Activated CD4-positive, alpha-beta T cell treated with anti-CD3 and anti-CD28 coated beads for 4 hours (primary cell): ENCODE measurements at places on chromosomes 16 and 17.

GRCh38 chr17:49899191-49899485 lies 51.3 kb upstream of the TAC4 start:
- DNase-seq, result no peak

DNA sequence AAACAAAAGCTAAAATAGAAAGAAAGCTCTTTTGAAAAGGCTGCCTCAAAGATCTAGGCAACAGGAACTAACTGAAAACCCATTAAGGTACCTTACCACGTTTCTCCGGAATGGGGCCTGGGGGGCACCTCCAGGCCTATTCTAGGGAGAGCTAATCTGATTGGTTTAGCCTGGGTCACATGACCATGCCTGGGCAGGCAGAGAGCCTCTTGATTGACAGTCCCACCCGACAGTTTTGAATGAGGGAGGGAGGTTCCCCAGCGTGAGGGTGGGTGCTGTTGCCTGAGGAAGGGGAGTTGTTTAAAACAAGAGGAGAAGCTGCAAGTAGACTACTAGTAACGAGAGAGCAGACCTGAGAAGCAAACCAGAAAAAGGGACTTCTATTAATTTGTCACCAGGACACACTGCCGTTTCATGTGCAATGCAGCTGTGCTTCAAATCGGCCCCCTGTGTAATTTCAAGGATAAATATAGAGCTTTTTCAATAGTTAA lies 143.4 kb upstream of the HS3ST2 start:
- DNase-seq, result no peak

GRCh38 chr16:88588754-88589153 lies 18.6 kb downstream of the ZC3H18 start:
- no peak for DNase-seq

DNA sequence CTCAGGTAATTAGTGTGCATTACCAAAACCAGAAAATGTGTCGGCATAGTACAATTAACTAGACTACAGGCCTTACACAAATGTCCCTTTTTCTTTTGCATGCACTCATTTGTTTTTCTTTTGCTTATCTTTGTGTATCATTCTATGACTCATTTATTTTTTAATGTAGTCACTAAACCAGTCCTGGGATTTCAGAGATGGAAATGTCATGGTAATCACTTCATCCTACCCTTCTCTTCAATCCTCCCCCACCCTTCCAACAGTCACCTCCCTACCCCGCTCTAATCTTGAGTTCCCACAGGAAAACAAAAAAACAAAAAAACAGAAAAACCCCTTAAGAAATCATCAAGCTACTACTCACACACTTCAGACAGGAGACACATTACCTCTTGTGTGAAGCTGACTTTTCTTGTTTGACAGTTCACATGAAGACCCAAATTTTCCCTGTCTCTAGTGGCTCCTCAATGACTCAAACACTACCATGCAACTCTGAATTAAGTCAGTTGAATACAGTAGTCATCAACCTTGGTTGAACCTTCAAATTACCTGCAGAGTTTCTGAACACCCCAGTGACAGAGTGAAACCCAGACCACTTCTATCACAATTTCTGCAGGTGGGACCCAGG lies 242.4 kb upstream of the SALL1 start:
- no peak for DNase-seq

DNA sequence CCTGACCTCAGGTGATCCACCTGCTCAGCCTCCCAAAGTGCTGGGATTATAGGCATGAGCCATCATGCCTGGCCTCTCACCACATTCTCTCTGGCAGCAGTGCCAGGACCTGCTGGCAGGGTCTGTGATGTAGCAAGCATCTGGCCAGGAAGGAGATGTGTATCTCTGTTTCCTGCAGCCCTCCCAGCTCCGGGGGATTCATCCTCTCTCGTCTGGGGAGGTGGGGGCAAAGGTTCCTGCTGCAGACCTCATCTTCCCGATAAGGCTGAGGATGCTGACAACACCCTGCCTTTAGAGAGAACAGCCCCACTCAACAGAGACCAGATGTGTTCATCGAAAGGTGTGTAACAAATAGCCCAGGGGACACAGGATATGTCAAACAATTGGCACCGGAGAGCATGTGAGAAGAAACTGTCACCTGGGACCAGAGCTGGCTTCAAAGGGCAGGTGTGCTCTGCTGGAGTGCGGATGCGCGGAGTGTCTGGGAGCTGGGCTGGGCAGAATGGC lies 54.8 kb upstream of the SEC14L1 start:
- no peak for DNase-seq

GRCh38 chr17:67487506-67487905 lies 110.4 kb downstream of the PITPNC1 start:
- no peak for DNase-seq

GRCh38 chr17:70786081-70786480 lies 616.7 kb downstream of the KCNJ2 start:
- DNase-seq, result no peak

DNA sequence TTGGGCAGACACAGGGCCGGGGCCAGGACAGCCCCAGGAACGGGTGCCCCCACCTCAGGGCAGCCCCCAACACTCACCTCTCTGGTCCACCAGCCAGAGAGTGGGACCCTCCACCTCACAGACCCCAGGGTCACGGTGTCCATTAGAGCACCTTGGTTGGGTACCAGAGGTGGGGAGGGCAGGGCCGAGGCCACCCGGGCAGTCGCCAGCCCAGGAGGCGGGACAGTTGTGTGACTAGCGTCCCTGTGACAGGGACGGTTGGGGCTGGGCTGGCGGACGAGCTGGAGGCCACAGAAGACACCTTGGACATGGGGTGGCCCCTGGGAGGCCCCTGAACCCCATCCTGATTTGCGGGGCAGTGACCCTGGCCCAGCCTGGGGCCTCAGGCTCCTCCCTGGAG lies 11.7 kb upstream of the C1QTNF8 start:
- DNase-seq, result no peak

DNA sequence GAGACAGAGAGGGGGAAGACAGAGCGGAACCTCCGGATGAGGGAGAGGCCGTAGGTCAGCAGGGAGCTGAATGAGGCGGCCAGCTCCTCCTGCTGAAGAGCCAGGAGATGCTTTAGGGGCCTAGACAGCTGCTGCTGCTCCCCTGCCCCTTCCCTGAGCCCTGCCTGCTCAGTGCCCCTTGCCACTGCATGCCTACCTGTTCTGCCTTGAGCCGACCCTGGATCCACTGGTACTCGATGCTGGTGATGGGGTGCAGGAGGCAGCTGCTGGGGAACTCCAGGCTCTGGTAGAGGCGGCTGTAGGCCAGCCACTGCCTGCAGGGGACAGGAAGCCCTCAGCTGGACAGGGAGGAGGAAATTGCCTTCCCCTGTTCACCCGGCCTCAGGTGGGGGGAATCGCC lies 7.6 kb downstream of the UNC13D start:
- DNase-seq, result no peak

GRCh38 chr16:88596483-88596882 lies 26.3 kb downstream of the ZC3H18 start:
- DNase-seq, result no peak

DNA sequence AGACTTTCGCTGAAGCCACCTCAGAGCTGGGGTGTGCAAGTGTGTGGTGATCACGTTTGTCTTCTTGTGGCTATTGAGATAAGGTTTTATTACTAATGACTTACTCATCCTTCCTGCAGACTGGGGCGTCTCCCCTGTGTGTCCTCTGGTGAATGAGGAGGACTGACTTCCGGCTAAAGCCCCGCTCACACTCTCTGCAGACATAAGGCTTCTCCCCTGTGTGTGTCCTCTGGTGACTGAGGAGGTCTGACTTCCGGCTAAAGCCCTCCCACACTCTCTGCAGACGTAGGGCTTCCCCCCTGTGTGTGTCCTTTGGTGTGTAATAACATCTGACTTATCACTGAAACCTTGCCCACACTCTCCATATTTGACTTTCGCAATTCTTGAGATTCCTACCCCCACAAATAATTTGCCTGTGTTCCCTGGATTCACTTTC lies 19.4 kb downstream of the PRDM7 start:
- no peak for DNase-seq

DNA sequence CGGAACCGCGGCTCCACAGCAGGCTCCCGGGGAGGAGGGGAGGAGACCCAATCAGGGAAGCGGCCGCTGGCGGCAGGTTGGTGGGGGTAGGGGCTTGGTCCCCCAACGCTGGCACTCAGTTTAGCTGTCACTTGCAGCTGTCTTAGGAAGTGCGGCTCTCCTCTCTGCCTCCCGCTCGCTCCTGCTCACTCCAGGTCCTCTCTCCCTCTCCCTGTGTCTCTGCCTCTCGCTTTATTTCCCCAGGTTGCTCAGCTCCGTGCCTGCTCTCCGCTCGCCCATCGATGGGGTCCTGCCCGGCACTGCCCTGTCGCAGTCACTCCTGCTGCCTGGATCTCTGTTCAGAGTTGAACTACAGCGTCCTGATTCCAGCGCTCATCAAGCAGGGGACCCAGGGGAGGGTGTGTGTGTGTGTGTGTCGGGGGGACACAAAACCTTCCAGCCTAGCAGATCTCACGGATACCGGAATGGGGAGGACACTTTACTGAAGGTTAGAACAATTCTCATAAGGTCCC lies 145.6 kb downstream of the ENGASE start:
- no peak for DNase-seq

- DNase-seq, result no peak
These were observed 49.1 kb upstream of the SLC25A19 start for GRCh38 chr17:75338335-75338734.

GRCh38 chr16:27298132-27298531 lies 15.6 kb upstream of the IL4R start:
- no peak for DNase-seq

DNA sequence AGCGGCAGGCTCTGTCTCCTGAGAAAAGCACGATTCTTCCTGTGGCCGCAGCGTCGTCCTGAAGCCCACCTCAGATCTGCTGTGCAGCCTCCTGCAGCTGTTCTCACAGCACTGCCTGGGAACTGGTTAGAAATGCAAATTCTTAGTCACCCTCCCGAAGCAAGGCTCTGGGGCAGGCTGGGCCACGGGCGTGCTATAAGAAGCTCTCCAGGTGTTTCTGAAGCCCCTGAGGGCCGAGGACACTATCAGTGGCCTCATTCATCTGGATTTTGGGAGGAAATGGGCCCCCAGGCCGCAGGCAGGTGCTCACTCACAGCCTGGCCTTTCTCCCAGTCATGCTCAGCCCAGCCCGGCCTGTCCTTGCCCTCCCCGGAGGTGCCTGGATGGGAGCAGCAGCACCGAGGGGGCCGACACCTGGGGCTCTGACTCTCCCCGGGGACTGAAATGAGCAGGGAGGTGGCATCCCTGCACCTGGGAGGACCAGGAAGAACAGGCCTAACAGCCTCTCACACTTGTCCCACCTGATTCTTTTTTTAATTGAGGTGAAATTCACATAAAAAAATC lies 10.4 kb upstream of the NLRC3 start:
- no peak for DNase-seq

- no peak for DNase-seq
These were observed 28.6 kb downstream of the PKD1L3 start for GRCh38 chr16:71971571-71971970.

DNA sequence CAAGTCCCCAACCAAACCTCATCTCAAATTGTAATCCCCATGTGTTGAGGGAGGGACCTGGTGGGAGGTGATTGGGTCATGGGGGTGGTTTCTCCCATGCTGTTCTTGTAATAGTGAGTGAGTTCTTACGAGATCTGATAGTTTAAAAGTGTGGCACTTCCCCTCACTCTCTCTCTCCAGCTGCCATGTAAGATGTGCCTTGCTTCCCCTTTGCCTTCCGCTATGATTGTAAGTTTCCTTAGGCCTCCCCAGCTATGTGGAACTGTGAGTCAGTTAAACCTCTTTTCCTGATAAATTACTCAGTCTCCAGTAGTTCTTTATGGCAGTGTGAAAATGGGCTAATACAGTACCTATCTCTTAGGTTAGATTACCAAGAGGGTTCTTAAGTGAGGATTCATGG lies 5.8 kb downstream of the PMFBP1 start:
- no peak for DNase-seq

DNA sequence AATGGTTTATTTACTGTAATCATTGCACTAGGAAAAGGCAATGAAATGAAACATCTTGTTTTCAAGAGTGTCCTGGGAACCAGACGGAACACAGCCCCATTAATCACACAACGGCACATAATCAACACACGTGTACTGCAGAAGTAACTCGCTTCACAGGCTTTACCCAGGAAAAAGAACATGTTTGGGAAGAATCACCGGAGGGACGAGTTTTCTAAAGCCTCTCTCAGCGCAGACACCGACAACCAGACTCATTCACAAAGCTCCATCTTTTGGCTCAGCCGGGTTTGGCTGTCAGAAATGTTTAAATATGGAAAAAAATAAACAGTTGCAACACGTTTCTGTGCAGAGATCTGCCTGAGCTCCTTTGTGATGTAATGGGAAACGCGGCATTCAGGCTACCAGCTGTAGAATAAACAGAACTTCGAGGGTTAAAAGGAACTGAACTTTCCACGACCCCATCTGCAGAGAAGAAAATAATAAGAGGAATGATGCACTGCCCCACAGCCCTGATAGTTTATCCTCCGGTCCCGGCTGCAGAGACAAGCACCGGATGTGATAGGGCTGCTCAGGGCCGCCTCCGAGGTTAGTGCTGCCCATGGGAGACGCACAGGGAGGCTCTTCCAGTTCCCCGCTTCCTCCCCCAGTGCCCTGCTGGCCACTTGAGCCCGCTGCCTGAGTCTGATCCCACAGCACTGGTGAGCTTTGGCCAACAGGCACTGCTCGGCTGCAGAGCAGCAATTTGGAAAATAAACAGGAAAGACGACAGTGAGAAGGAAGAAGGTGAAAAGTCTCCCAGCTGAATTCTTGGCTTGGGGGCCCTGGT lies 119.8 kb downstream of the HIC1 start:
- DNase-seq, result no peak

DNA sequence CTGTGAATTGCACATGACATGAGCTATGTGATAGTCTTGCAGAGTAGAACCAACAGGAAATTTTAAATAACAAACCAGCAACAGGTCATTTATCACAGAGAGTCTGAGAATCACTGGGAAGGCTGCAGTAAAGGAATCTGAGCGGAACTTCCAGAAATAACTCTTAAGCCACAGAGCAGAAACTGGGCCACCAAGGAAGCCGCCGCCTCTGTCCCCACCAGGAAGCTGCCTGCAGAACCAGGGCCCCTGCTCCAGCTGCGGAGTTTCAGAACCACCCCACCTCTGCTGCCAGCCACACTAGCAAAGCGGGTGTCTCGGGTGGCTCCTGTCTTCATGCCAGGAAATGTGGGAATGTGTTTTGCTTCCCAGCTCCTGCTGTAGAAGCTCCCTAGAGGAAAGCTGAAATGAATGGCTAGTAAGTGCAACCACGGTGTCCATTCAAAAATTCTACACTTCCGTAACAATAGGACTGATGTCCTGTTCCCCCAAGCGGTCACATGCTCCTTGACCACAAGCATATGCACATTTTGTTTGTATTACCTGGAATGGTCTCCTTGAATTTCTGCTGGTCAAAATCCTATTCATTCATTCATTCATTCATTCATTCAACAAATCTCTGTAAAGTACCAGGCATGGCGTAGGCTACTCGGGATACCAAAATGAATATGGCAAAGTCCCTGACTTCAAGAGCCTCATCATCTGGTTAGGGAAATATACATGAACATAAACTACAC lies 7.7 kb upstream of the ITPRIPL2 start:
- no peak for DNase-seq
